ENCODE measurements at places on chromosomes 2 and 18. TPM values are rescaled to one million over a fixed set of nuclear protein-coding genes. Genes with fewer than 3 reads are reported as not detected.

- DNase-seq: no peak
Observed at GRCh38 chr2:17591846-17592245, 51.4 kb downstream of the VSNL1 start.

DNA sequence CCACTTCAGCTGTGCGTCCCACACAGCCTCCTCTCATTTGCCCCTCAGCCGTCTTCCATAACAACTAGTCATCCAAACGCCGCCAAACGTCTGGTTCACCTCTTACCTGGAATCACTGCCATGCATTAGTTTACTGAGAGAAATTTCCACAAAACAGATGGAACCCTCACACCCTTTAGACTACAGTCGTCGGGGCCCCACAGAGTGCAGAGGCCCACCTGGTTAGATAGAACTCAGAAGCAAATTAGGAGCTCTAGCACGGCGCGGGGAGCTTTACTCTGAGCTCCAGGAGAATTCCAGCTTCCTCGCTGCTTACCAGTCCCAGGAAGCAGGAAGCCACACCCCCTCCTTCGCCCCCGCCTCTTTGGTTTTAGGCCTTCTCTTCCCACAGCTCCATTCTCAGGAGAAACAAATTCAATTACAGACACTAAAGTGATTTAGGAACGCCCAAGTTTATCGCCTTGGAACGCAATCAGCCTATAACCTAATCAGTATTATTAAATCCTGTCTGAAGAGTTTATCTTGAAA, 9.4 kb downstream of the RNU2-63P start:
- no peak for DNase-seq

- no peak for DNase-seq
Observed at GRCh38 chr2:44247924-44248323, 27.4 kb upstream of the SLC3A1 start.

DNA sequence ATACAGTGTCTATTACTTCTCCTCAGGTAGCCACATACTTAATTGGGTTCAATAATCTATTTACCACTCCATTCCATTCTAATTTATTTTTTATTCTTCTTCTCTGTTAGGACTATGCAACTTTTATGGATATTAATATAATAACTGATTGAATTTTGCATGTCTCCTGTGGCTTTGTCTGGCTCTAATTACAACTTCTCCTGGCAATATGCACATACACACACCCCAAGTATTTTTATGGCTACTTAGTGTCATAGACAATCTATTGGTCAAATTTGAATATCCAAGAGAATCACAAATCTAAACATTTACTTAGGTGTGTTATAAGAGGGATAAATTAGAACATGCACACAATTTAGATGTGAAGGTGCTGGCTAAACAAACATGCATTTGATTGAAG, 73.1 kb downstream of the BOD1L2 start:
- DNase-seq: no peak

GALNT14 gene
- total RNA-seq: 0.21 TPM

AQP12B gene
- total RNA-seq: not detected

- no peak for DNase-seq
Observed at GRCh38 chr2:152655880-152656279, 61.4 kb downstream of the PRPF40A start.

DNA sequence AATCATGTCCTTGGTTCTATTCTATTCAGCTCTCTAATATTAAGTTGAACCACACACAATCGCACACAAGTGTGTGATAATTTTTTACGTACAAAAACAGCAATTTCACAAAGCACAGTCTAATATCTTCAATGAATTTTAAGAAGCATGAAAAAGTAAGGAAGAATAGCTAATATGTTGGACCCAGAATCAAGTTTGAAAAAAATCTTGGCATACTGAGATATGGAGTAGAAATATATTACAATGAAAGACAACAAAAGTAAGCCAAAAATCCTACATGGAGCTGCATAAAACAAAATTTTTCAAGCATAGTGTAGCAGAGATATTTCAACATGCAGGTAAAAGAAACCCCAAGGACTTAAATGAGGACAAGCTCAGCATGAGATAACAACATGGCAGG, 219.1 kb upstream of the RND3 start:
- DNase-seq: no peak

IL36B gene
- not detected for total RNA-seq

DNA sequence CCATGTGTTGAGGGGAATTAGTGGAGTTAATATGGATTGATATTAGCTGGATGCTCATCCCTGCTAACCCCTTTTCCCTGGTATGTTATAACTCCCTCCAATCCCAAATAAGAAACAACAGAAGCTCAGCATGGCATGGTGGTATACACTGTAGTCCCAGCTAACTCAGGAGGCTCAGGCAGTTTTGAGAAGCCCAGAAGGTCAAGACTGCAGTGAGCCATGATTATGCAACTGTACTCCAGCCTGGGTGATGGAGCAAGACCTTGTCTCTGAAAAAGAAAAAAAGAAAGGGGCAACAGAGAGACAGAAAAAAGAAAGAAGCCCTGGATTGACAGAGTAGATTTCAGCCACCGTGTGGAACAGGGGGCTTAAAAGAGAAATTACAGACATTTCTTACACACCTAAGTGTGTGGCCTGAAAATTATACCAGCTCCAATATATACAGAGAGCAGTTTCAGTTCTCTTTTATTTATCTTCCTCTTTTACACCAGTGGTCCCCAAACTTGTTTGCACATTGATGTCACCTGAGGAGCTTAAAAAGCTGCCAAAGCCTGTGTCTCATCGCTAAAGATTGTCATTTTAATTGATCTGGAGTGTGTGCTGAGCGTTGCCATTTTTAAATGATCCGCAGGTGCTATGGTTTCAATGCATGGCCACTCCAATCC, 203.6 kb downstream of the UBE2E3 start:
- no peak for DNase-seq

DNA sequence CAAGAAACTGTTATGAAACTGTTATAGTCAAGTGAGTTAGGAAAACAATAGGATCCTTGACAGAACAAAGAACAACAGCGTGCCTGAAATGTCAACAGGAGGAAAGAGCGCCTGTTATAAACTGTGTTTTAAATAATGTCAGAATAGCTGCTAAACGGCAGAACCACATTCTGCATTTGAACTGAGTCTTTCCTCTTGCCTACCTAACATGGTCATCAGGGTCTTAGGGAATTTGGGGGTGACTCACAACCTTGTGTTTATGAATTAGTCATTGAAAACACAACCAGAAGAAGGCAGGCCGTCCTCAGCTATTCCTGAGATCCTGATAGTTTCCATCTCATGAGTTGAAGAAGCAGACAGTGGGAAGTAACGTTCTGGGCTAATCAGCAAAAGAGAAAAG, 222.0 kb upstream of the FN1 start:
- no peak for DNase-seq

UGT1A3 gene
- not detected for total RNA-seq

DNA sequence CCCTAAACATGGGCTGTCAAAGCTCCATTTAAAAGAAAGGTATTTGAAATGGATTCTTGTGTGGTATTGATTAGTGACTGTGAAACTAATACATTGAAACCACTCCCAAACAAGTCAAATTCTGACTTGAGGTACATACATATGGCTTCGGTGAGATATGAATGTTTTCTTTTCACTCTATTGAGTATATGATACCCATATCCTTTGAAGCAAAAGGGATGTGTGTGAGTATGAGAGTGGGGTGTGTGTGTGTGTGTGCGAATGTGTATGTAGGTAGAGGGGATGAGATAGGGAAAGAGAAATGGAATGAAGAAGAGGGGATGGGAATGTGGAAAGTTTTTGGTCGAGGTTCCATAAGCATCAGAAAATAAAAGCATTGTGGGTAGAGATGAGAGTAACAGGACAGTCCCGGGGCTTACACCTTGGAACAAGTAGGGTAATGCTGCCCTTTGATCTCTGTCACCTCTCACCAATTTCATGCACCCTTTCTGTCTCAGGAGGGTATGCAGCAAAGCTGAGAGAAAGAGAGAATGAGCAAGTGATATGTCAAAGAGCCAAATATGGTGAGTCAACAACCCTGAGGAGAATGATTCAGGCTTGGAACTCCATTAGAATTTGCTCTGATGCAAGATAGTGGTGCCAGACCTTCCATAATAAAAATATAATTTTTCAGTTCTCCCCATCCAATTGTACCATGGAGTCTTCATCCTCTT, 64.0 kb upstream of the ZEB2 start:
- no peak for DNase-seq

GRCh38 chr2:26735883-26736588, 28.0 kb upstream of the SLC35F6 start:
- DNase-seq: no peak

GRCh38 chr2:23545396-23545795, 160.4 kb downstream of the KLHL29 start:
- no peak for DNase-seq

DNA sequence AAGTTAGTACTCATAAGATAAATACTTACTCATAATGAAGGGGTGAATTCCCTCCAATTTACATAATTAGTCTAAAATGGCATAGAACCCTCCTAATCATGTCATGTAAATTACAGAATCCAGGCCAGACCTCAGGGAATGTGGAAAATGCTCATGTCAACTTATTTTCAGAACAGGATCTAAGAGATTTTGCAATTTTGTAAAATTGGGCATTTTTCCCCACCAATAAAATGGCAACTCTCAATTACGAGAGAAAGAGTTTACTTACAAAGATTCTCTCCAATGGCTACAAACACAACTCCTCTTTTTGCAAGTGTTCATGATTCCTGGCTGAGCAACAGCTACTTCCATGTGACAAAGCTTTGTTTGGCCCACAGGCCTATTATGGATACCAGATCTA, 33.8 kb upstream of the SP5 start:
- no peak for DNase-seq

GRCh38 chr2:167550448-167550847, 662.2 kb downstream of the XIRP2 start:
- DNase-seq: no peak

GRCh38 chr2:240424341-240425235, 10.9 kb upstream of the GPC1 start:
- no peak for DNase-seq

STEAP3 gene
- 8.0 TPM for total RNA-seq

- no peak for DNase-seq
Observed at GRCh38 chr2:71069376-71069775, 928 bp downstream of the NAGK start.

ANTXR1 gene
- 53.7 TPM for total RNA-seq

GRCh38 chr18:78666666-78667335, 312.8 kb upstream of the SALL3 start:
- no peak for DNase-seq

SH3BP4 gene
- 19.2 TPM for total RNA-seq

C1QL2 gene
- not detected for total RNA-seq

DNA sequence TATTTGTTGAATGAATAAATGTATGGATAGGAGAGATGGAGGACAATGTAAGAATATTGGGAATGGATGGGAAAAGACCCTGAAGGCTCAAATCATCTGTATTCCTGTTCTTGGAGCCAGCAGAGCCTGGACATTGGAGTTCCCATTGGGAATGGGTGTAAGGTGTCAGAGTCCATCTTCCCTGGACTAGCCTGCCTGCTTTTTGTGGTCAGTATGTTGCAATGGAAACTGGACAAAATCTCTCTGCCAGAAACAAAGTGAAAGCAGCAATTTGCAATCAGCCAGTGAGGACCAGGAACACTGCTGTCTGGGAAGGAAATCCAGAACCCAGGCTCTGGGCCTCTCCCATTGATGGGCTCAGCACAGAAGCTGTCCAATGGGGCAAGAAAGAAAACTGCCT, 83.5 kb upstream of the SKOR2 start:
- DNase-seq: no peak

- DNase-seq: no peak
Observed at GRCh38 chr18:58026395-58026794, 17.6 kb upstream of the NEDD4L start.

DNA sequence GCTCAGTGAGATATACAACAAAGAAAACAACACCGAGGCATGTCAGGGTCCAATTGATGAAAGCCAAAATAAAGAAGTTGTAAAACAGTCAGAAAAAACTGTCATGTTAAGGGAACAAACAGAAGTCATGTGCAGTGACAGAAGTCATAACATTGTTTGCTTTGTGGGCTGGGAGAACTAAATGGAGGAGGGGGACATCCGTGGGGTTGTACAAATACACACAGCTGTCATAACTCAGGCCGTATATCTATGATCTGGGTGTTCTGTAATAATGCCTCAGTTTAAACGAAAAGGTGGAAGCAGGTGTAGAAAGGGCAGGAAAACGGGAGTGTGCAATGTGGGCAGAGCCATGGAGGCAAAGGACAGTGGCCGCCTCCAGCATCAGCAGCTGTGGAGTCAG, 27.3 kb downstream of the TIMM21 start:
- no peak for DNase-seq

DNA sequence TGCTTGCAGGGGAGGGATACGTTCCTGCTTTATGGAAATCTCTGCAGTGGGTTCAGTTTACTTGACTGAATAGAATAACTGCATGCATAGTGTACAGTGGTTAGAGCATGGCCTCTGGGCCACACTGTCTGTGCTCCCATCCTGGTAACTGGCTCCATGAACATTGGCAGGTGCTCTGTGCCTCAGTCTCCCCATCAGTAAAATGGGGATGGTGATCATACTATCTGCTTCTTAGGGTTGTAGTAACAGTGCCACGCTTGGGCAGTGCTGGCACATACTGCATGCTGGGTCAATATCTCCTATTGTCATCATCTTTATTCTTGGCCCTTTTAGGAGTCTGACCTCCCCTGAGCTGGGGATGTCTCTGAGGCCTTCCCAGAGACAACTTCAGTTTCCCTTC, 117.3 kb downstream of the CTIF start:
- DNase-seq: no peak

GRCh38 chr2:182858671-182859070, 7.8 kb downstream of the FRZB start:
- DNase-seq: no peak

DNA sequence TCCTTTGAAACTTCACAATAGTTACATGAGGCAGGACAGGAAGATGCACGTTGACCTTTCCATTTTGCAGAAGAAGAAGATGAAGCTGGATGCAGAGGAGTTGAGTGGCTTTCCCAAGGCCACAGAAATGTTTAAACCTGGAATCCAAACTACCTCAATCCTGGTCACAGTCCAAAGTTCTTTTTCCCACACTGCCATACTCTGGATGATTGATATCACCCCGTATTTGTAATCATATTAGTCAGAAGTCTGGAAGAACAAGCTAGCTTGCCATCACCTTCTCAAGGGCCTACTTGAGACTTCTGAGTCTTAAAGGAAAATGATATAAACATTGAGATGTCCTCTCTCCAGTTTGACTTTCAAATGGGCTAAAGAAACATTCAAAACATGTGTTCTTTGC, 190.1 kb downstream of the LNPK start:
- DNase-seq: no peak

- DNase-seq: no peak
Observed at GRCh38 chr18:6785001-6785400, 55.5 kb downstream of the ARHGAP28 start.

GRCh38 chr2:234191819-234192407, 141.4 kb downstream of the SPP2 start:
- no peak for DNase-seq

DNA sequence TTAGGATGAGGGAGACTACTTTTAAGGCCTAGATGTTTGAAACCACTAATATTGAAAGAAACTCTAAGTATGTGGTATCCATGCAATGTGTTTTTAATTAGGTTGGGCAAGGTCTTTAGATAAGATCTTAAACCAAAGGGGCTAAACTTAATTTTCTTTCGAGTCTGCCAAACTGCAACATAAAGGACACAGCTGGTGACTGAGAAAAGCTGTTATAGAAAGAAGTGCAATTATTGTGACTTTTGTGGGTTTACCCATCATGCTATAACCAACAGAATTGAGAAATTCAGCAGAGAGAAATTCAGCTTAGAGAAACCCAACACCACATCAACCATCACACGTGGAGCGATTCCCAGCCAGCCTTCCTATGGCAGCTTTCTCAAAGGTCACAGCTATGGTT, 119.5 kb upstream of the LMAN1 start:
- DNase-seq: no peak

GRCh38 chr2:98492441-98492840, 47.8 kb downstream of the INPP4A start:
- no peak for DNase-seq

RIT2 gene
- not detected for total RNA-seq
